IPS-NIHi11 (cell line): ENCODE measurements at places on chromosomes 7 and 10.

DNA sequence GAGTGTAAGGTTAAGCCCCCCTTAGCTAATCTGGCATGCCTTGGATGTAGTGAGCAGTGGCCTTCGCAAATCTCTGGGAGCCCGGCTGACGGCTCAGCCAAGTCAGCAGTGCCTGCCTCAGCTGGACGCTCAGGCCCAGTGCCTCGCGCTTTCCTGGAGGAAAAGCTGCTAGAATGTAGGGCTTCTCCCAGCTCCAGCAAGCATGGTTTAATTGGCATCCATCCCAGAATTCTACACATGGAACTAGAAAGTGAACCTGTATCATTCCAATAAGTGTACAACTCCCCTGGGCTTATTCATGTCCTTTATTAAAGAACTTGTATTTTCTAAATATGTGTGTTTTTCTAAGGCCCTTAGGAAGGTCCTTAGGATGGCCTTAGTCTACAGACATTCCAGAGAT lies 287.8 kb upstream of the SHH start:
- peak; percentile 35 for DNase-seq

DNA sequence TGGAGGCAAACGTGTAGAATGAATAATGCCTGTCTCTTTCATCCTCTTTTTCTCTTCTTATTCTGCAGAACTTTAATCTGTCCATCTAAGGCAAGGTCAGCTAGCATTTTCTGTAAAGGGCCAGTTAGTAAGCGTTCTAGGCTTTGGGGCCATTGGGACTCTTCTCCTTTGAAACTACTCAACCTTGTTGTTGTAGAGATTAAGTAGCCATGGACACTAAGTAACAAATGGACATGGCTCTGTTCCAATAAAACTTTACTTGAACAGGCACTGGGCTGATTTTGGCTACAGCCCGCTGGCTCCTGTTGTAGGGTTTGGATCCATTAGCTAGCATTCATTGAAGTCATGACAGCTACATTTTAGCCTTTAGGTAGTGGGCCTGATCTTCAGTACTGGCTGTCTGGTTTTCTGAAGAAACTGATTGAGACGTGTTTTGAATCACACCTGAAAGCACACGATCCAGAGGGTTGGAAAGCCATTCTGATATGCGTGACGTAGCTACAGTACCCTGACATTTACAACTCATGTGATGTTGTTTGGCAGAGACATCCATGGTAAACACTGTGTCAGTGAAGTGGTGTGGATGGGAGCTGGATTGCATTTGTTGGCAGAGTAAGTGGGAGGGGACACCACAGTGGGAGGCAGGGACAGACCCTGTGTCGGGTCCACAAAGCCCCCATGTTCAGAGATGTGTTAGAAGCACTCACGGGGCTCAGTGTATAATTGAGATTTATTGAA lies 92.5 kb downstream of the MTPN start:
- no peak for DNase-seq

- no peak for DNase-seq
These were observed 124.5 kb downstream of the SEMA3A start for GRCh38 chr7:84069999-84070500.

- DNase-seq = no peak
These were observed 76.1 kb upstream of the PDSS1 start for GRCh38 chr10:26621243-26621888.

DNA sequence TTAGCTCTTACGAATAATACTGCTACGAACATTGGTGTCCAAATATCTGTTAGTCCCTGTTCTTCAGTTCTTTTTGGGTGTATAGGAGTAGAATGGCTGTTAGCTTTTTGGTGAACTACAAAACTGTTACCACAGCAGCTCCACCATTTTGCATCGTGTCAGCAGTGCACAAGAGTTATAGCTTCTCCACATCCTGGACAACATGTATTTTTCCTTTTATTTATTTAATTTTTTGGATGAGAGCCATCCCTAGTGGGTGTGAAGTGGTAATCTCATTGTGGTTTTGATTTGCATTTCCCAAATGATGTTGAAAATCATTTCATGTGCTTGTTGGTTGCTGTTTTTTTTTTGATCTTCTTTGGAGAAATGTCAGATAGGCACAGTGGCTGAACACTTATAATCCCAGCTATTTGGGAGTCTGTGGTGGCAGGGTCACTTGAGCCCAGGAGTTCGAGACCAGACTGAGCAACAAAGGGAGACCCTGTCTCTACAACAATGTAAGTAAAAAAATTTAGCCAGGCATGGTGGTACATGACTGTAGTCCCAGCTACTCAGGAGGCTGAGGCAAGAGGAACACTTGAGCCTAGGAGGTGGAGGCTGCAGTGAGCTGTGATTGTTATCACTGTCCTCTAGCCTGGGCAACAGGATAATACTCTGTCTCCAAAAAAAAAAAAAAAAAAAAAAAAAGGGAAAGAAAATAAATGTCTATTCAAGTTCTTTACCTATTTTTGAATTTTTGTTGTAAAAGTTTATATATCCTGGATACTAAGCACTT lies 31.7 kb downstream of the TRIM24 start:
- no peak for DNase-seq

- no peak for DNase-seq
These were observed 76.7 kb downstream of the CCNY start for GRCh38 chr10:35412900-35413491.

- no peak for DNase-seq
These were observed 73.5 kb downstream of the PRKG1 start for GRCh38 chr10:51147644-51148399.

DNA sequence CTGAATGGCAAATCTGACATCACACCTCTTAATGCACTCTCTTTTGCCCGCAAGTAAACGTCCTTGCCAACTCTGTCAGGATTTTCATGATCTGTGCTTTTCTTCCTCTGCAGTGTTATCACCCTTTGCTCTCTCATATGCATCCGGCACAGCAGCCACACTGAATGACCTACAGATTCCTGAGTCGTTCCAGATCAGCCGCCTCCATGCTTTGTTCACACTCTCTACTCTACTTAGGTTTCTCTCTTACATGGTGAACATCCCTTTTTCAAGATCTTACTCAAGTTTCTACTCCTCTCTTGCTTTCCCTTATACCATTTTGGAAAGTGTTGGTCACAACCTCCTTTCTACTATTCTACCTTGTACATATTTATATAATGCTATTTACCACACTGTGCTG lies 127.7 kb upstream of the AOAH start:
- no peak for DNase-seq

- no peak for DNase-seq
These were observed 27.9 kb upstream of the HNRNPH3 start for GRCh38 chr10:68303849-68304412.

GRCh38 chr10:124465003-124465776 lies 3.6 kb downstream of the LHPP start:
- DNase-seq = no peak

DNA sequence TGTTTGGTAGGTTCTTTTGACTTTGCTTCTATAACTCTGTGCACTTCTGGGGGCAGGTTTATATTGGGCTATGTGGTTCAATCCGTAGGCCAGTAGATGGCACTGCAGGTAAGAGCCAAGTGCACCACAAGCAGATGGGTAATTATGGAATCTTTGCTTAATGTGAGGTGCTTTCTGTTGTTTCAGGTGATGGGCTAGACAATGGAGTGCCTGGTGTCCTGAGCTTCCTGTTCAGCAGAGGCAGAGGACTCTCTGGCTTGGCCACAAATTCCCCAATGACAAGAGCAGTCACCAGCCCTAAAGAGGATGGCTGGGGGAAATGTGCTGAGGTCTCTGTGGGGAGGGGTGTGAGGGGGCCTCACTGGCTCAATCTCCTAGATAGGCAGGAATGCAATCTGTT lies 455.0 kb downstream of the CCSER2 start:
- peak; percentile 73 for DNase-seq

DNA sequence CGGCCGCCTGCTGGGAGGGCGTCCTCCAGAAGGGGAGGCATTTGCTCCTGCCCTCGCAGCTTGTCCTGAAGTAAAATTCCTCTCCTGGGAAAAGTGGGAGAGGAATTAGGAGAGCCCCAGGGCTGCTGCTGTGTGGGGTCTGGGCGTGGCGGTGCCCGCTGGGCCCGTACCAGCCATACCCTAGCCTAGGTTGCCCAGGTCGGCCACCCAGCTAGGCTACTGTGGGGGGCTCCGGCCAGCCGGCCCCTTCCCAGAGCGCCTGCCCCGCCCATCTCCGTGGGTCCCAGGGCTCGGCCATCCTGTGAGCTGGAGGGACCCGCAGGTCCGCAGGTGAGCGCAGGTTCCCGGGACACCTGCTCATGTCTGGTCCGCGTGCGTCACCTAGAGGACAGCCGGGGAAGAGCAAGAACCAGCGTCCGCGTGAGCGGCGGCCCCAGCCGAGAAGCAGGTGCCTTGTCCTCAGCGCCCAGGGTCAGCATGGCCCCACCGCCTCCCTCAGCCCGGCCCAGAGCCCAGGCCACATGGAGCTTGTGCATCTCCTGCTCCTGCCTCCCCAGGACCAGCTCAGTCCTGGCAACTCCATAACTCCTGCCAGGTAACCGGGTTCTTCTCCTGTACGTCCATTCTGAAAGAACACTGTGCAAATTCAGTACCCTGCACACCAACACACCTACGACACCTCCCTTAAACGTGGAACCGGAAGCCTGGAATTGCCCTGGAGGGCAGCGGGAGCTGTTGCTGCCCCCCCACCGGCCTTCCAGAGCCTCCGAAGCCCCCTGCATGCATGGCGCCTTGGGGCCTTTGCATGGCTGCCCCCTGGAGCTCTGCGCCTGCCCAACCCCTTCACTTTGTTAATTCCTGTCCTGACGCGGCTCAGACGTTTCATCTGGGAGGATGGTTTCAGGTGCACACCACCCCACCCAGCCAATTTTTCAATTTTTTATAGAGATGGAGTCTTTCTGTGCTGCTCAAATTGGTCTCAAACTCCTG lies 22.8 kb upstream of the FOXL3 start:
- DNase-seq = peak; percentile 96

- DNase-seq = peak; percentile 69
These were observed 612.1 kb upstream of the MGMT start for GRCh38 chr10:128854963-128855362.
